ELF-1 (cell line): ENCODE measurements at places on chromosomes 5 and 9.

DNA sequence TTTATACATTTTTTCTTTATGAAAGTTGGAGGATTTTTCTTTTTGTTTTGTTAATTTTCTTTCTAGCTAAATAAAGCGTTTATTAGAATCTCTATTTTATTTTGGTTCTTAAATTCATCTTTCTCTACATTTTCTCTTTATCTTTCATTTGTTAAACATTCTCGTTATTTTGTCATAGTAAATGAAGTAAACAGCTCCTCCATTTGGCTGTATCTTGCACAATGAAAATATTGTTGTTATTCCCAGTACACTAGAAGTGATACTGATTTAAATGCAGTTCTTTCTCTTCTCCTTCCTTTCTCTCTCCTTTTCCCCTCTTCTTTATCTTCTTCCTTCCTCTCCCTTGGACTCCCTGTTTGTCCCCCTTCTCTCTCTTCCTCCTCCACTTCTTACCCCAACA is 88.8 kb downstream of the FER start:
- DNase-seq = no peak

- DNase-seq = no peak
Measured at GRCh38 chr5:58410441-58410840, 49.4 kb downstream of the PLK2 start.

GRCh38 chr5:3715062-3715461 is 119.4 kb downstream of the IRX1 start:
- DNase-seq = no peak

DNA sequence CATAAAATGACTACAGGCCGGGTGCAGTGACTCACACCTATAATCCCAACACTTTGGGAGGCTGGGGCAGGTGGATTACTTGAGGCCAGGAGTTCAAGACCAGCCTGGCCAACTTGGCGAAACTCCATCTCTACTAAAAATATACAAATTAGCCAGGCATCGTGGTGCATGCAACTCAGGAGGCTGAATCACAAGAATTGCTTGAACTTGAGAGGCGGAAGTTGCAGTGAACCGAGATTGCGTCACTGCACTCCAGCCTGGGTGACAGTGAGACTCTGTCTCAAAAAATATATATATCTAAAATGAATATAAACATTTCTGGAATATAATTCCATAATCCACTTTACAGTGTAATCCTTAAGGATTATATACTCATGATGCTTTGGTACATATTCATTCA is 66.5 kb downstream of the TEX10 start:
- no peak for DNase-seq

- DNase-seq = no peak
Measured at GRCh38 chr5:123174916-123175481, 86.0 kb downstream of the PRDM6 start.

GRCh38 chr5:115626445-115626823 is 598 bp upstream of the TMED7 start:
- no peak for DNase-seq

- DNase-seq = no peak
Measured at GRCh38 chr5:96975656-96976055, 39.8 kb downstream of the LNPEP start.

DNA sequence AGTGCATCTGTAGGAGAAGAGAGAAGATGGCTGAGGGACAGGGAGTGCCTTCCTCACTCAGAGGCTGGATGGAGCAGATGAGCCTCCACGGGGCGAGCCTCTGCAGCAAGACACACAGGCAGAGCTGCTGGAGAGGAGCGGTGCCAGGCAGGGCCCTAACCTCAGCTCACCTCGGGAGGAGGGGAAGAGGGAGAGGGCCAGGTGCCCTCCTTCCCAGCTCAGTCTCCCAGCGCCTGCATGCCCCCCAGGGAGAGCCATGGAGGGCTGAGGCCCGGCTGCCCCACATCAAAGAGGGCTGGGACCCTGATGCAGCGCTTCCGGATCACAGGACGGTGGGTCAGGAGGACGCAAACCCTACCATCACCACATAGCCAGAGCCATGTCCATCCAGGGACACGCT is 13.6 kb upstream of the SPATA31E1 start:
- no peak for DNase-seq

GRCh38 chr9:105392531-105392930 is 55.3 kb upstream of the FSD1L start:
- no peak for DNase-seq
